ENCODE measurements at places on chromosomes 5 and 9.

DNA sequence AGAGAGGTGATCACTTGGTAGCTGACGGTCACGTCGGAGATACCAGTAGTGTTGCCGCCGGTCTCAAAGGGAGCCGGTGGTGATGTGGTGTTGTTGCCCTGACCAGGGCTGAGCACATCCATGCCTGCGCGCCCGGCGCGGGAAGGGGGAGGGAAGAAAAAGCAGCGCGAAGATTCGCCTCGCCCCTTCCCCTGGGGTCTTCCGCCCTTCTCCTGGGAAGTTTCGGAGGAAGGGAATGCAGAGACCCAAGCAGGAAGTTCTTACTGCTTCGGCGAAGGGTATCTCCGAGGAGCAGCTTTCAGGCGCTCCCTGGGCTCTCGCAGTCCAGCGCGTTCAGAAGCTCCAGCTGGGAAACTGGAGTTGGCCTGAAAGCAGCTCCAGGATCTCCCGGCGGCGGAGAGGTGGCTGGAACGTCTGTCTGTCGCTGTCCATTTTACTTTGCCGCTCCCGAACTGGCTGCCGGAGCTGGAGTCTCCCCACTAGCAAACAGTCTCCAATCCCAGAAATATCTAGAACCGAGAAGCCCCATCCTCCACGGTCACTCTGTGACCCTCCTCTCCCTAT is 565 bp downstream of the HTR1A start:
- DNase-seq, result no peak

DNA sequence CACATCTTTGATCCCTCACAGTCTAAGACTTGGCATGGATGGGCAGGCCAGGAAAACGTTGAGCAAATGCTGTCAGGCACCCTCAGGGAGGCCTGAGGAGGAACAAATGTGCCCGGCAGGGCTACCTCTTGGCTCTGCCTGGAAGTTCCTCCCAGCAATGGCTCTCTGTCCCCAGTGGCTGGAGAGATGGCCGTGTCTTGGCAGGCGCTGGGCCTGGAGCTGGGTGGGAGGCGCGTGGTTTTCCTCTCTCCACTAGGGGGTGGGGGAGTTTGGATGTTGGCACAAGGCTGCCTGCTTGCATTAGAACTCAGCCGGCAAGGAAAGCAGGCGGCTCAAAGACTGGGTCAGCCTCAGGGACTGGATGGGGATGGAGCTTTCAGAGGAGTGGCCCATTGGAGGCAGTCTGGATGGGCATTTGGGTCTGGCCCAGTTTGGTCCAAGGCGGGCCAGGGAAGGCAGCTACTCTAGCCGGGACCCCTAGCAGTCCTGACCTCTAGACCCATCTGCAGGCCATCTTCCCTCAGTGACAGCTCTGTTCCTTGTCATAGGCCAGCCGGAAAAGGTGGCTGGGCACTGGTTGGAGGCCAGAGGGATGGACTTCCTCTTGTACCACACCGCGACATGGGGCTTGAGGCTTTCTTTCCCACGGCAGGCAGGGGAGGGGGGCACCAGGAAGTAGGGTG is 68.2 kb upstream of the STC2 start:
- DNase-seq, result no peak

DNA sequence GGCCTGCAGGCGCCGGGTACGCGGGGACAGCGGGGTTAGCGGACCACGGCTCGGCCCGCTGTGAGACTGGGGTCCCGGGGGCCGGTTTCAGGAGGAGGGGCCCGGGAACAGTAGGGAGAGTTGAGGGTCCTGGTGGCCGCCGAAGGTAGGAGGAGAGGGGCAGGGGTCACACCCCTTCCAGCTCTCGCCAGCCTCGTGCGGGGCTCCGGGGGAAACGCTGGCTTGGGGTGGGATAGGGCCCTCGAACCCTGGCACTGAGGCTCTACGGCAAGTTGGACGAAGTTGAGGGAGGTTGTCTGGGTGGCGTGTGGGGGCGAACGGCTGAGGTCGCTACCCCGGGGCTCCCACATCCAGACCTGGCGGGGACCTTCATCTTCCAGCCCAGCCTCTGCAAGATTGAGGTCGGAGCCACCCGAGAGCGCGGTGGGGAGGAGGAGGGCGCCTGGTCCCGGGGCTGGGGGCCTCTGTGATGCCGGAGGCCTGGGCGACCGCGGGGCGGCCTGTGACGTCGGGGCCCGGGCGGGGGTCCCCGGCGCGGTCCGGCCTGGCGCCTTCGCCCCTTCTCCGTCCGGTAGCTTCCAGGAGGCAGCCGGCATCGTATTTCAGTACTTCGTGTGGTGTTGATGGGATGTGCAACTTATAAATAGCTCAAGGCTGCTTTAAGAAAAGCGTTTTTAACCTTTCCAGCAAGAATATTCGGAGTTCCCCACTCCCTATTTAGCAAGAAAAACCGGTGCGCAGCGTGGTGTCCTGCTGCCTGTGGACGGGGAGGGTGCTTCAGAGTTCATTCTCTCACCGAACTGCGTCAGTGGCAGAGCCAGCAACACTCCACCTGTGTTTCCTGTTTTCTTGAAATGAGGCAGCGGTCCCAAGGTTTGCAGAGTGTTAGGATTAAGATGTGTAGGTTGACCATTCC is 902 bp downstream of the HABP4 start:
- DNase-seq, result no peak

- DNase-seq, result no peak
Observed at GRCh38 chr5:36630201-36631145, 24.1 kb downstream of the SLC1A3 start.

All from K562 (cell line).